Stimulated activated CD8-positive, alpha-beta memory T cell treated with anti-CD3 and anti-CD28 coated beads, Interleukin-12 subunit alpha, Interleukin-12 subunit beta, amount 100 ng/mL, for 1 hour (primary cell): ENCODE measurements at places on chromosomes 7 and 10.

DNA sequence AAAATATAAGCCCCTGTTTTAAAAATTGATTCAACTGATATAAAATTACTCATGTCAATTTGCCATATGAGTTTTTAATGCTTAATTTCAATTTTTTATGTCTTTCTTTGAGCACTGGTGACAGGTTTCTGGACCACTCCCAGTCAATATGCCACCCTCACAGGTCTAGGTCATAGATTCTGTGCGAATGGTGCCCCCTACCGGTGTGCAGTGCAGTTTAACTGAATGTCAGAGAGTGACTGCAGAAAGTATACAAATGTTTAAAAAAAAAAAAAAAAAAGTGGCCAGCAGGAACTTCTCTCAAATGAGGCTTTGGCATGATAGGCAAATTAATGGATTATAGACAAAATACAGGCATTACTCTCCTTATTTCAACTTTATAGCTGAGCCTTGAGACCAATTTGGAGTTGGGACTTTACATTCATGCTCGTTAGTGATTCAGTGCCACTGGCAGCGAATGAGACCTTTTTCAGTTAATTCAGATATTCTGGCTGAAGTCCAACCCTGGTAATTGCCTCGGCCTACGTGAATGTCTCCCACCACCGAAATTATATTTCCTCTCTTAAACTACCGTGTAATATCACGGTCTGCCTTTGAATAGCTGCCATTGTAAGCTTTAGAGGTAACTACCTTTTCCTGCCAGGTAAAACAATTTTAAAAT lies 427.6 kb downstream of the PHTF2 start:
- DNase-seq = no peak

DNA sequence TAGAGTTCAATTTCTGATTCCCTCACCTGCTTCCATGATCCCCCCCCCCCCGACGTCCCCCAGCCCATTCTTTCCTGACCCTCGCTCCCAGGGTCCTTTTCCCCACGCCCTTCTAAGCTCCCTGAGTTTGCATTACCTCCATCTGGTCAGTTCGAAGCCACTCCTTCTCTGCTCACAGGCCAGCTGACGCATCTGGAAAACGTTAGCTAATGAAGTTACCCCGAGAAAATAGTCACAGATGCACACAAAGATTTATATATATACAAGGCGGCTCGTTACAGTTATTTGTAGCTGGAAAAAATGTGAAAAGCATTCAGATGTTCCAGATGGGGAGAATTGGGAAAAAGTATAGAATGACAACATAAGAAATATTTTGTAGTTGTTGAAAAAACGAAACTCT lies 630.0 kb upstream of the FOXK1 start:
- DNase-seq = no peak

DNA sequence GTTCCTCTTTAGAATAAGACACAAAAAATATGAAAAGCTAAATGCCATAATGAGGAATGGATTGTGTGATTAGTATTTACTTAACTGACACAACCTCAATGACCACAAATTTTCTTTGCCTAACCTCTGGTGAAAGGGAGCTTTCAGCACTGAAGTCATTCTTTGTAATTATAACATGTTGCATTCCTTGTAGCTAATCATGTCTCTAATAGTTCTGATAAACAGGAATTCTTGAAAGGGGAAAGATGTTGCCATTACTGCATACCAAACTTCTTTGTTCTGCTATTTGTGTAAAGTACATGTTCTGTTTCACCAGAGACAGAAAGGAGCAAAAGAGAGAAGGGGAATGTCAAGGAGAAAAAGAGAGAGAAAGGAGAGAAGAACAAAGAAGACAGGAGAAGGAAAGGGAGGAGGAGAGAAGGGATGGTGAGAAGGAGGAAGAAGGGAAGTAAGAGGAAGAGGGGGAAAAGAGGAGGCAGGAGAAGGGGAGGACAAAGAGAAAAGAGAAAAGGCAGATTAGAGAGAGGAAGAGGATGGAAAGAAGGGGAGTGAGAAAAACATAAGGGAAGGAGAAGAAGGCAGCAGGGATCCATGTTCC lies 120.9 kb downstream of the SEMA3D start:
- no peak for DNase-seq

DNA sequence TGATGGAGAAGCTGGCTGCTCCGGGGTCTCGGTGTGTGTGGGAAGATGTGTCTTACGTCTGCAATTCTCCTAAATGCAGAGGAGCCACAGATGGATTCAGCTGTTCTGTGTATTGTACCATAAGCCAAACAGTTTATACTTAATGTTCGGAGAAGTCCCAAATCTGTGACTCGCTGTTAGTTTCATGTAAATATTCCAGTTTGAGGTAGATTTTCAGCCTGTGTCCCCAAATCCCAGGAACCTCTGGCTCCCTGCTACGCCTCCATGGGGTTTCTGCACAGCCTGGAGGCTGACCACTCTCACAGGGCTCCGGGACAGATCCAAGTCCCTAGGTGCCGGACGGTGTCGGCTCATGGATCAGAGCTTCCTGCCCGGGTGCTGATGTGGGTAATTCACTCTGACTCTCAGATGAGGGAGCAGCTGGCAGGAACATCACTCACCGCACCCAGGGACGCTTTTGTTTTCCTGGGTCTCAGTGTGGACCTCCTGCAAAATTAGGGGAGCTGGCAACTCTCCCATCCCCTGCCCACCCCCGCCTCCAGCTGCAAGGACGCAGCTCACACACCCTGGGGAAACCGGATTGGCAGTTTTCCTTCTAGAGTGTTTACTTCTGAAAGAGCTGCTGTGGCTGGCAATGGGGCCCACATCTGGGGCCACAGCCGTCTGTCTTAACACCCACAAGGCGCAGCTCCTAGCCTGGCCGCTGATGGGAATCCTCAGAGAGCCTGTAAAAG lies 421.1 kb upstream of the FOXK1 start:
- DNase-seq = no peak

- no peak for DNase-seq
Measured at GRCh38 chr10:11010582-11010981, 7.1 kb upstream of the CELF2 start.

DNA sequence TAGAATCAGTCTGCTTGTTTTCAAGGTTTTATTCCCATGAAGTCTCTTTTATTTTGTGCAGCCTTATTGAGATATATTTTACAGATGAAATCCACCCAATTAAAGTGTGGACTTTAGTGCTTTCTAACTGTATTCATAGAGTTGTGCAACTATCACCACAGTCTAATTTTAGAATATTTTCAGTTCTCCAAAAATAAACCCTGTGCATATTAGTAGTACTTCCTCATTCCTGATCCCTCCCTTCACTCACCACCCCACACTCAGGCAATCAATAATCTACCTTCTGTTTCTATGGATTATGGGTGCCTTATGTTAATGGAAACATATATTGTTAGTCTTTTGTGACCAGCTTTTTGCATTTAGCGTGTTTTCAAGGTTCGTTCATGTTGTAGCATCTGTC lies 185.7 kb upstream of the TMEM72 start:
- DNase-seq = no peak

GRCh38 chr10:91555455-91555854 lies 77.4 kb downstream of the PPP1R3C start:
- no peak for DNase-seq

- DNase-seq = no peak
Measured at GRCh38 chr7:51314726-51315125, 1.9 kb downstream of the COBL start.

GRCh38 chr10:113427811-113428558 lies 124.9 kb upstream of the HABP2 start:
- DNase-seq = no peak

DNA sequence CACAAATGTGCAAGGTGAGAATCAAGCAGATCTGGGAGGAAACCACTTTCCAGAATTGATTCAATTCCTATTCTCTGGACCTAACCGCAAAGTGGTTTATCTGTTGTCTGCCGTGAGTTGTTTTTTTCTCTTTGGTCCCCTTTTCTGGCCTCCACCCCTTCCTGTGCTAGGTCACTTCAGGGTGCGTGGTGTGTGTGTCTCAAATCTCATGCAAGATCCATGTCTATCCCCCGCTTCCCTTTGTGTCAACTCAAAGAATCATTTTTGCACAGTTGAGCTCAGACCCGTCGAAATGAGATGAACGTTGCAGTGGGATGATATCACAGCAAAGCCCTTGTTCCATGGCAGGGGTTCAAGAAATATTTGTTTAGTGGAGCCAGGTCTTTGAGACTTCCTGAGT lies 184.5 kb downstream of the GATA3 start:
- no peak for DNase-seq

- no peak for DNase-seq
Measured at GRCh38 chr10:49633327-49634068, 19.7 kb downstream of the CHAT start.

GRCh38 chr7:2956076-2956475 lies 87.6 kb downstream of the CARD11 start:
- DNase-seq = no peak

GRCh38 chr7:77561352-77561751 lies 24.3 kb downstream of the PTPN12 start:
- DNase-seq = no peak

DNA sequence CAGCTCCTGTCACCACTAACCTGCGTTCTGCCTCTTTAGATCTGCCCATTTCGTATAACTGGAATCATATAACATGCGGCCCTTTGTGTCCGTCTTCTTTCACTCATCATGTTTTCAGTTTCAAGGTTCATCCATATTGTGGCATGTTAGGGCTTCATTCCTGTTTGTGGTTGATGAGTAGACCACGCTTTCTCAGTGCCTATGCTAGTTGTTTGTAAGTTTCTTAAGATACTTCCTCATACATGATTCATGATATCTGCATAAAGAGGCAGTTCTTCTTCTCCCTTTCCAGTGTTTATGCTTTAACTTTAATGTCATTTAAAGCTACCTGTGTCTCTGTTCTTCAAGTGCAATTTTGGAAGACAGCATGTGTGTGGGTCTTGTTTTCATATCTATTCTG lies 79.5 kb upstream of the FAM20C start:
- DNase-seq = no peak

- DNase-seq = no peak
Measured at GRCh38 chr10:3056280-3057037, 10.9 kb upstream of the PFKP start.

DNA sequence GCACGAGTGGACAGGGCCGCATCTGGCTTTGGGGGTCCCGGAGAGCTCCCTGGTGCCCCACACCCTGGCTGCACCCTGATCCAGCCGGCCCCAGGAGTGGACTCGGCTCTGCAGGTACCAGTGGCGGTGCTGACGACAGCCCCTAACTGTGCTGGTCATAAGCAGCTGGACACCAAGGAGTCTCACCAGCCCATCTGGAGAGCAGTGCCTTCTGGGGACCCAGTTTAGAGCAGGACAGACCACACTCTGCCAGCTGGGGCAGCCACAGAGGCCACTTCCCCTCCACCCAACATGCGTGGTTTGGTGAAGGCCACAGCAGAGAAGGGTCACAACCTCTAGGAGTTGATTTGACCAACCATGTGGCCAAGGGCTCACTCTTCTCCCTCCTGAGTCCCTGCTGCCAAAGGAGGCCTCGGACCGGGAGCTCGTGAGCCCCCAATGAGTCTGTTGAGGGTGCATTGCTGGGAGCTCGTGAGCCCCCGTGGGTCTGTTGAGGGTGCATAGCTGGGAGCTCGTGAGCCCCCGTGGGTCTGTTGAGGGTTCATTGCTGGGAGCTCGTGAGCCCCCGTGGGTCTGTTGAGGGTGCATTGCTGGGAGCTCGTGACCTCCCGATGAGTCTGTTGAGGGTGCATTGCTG lies 16.0 kb upstream of the INPP5A start:
- no peak for DNase-seq

DNA sequence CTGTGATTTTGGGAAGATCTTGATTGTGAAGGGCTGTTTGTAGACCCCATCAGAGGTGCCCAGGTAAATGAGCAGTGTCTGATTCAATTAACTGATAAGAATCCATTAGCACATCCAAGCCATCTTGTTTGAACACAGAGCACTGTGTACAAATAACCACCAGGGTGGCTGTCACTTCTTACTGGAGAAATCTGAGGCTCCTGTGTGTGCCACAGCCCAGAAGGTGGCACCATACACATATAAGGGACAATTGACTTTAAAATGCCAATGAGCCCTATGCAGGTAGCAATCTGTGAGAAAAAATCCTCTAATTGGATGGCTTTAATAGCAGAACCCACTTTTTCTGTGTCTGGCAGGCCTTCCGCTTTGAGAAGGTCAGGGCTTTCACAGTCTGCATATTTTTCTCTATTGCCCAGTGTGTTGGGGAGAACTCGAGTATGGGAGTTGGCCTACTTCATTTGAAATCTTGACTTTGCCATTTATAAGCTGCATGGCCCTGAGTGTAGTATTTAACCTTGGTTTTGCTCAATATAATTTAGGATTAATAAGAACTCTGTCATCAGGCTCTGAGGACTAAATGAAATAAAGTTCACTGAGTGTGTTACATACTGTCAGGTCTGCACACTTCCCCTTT lies 517.4 kb downstream of the CCSER2 start:
- DNase-seq = no peak

- DNase-seq = no peak
Measured at GRCh38 chr7:93981480-93981874, 22.7 kb downstream of the BET1 start.

GRCh38 chr7:134727711-134728110 lies 51.7 kb upstream of the CALD1 start:
- no peak for DNase-seq

DNA sequence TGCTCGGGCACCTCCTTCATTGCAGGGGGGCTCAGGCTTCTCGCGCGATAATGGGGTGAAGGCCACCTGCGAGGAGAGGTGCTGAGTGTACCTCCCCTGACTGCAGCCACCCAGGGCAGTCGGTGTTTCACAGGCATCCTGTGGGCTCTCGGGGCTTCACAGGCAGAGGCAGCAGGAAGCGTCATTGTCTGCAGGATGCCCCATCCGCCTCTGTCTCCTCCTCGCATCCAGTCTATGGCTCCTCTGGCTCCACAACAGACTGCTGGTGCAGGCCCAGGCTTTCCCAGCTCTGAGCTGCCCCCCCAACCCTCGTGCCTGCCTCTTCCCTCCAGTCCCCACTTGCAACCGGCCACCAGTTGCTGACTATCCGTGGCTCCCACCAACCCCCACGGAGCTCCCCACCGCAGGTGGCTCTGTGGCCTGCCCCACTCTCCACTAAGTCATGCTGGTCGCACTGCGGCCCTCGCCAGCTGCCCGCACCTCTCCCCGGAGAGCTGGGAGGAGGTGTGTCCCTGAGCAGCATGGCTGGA lies 36.5 kb downstream of the CAMK2B start:
- DNase-seq = no peak

DNA sequence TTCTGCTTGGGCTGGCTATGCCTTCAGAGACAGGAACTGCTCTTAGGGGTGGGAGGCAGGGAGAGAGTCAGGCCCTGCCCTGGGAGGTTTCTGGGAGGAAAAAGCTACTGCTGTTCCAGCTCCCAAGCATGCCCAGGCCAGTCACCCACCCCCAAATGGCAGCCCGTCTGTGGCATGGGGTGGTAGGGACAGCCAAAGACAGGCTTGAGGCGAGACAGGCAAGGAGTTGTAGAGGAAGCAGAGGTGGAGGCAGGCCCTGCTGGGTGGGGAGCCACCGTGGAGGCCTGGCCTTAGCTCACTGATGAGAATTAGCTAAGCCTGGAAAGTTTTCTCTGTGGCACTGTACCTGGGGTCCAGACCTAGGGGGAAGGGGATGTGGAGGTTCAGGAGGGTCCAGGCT lies 6.6 kb upstream of the SAMD8 start:
- DNase-seq = no peak

GRCh38 chr7:108097703-108098102 lies 32.5 kb downstream of the LAMB4 start:
- no peak for DNase-seq

- DNase-seq = no peak
Measured at GRCh38 chr7:43769791-43770465, 11.4 kb downstream of the BLVRA start.
